ENCODE measurements at places on chromosomes 6 and 20.

DNA sequence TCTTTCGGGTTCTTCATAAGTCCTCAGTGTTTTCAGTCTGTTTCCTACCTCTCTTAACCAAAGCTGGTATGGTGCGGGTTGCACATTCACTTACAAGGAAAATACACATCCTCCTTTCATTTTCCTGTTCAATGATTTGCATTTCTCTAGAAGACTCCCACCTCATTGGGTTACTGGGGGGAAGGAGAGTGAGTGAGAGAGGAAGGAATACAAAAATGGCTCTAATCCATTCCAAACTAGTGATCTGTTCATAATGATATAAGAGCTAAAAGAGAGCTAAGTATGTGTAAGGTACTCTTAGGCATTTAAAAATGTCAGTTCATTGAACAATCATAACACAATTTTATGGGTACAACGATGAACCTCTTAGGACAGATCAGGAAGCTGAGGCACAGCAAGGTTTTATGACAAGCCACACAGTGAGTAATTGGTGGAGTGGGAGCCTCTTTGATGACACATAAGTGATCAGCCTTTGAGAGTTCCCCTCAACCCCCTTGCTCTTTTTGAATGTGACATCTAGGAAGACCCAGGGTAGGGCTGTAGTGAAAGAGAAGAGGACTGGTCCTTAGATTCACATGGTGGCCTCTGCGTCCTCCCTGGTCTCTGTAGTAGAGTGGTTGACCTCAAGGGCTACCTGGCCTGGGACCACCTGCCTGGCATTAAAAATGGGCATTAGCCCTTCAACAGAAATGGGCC is 328.4 kb upstream of the SOX4 start:
- no peak for DNase-seq

GRCh38 chr6:46925563-46926253 is 4.0 kb upstream of the ADGRF5 start:
- no peak for DNase-seq

DNA sequence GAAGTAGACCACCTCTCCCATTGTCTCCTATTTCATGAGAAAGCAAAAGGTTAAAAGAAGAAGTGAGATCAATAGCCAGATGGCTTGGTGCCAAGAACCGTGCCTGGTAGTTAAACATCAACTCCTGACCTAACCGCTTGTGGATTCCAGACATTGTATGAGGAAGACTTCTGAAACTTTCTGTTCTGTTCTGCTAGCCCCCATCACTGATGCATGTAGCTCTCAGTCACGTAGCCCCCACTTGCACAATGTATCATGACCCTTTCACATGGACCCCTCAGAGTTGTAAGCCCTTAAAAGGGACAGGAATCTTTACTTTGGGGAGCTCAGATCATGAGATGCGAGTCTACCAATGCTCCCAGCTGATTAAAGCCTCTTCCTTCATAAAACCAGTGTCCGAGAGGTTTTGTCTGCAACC is 301.2 kb downstream of the RNGTT start:
- no peak for DNase-seq

- no peak for DNase-seq
Measured at GRCh38 chr6:41445261-41445660, 100.9 kb upstream of the FOXP4 start.

DNA sequence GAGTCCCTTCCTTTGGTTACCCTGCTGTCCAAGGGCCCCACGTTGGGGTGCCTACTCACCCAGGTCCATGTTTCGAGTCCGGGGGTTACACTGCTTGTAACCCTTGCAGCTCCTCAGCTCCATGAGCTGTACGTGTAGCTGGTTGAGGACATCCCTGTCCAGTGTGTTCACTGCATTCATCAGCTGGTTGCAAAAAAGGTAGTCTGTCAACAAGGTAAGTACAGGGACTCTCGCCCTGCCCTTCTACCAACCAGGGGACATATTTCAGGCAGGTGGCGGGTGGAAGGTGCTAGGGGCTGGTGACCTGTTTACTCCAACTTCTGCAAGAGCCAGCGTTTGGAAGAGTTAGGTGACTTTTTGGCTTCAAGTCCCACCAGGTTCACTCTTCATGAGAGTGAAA is 123.6 kb downstream of the SULF2 start:
- DNase-seq = no peak

DNA sequence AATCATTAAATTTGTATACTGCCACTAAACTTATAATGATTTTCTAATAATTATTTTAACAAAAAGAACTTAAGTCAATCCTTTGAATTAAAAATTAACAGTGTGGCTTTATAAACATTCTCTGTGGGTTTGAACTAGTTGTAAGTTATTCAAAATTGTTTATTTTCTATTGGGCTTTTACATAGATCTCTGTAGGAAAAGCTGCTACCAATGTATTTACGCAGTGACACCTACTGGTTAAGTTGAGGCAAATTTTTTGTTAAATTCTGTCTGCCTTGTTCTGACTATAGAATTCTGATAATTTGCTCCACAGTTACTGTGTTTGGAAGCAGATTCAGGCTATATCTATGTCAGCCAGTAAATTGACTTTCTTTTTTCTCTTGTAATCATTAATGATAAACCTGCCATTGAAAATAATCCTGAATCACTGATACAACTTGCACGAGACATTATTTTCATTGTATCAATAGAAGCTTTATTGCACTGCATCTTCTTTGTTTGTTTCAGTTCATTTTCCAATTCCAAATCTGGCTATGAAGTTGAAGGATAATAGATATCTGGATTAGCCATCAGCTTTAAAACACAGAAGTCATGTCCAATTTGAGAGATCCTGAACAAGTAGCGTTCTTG is 66.0 kb upstream of the UTRN start:
- peak; percentile 55 for DNase-seq

- DNase-seq = no peak
Measured at GRCh38 chr6:39891976-39892375, 42.3 kb downstream of the MOCS1 start.

- no peak for DNase-seq
Measured at GRCh38 chr6:159456349-159456748, 236.7 kb downstream of the SOD2 start.

- DNase-seq = peak; percentile 93
Measured at GRCh38 chr6:132512638-132513632, at the start of gene STX7. Gene STX7 (minus strand): TSS chr6:132513116. CDS start chr6:132503530, 9,586 bp downstream.

DNA sequence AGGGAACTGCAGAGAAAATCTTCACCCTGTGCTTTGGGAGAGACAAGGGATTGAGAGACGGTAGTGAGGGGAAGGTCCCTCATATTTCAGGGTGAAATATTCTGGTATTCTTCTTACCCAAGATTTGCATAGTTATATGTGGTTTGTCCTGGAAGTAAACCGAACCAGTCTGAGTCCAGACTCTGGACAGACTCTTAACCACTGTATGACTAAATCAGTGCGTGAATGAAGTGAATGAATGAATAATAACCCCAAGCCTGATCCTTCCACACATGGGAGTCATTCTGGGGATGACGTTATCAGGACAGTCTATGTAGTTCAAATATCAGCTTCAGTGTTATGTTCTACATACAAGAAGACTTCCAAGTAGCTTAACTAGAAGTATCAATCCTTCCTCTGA is 690.7 kb downstream of the KIF16B start:
- no peak for DNase-seq

DNA sequence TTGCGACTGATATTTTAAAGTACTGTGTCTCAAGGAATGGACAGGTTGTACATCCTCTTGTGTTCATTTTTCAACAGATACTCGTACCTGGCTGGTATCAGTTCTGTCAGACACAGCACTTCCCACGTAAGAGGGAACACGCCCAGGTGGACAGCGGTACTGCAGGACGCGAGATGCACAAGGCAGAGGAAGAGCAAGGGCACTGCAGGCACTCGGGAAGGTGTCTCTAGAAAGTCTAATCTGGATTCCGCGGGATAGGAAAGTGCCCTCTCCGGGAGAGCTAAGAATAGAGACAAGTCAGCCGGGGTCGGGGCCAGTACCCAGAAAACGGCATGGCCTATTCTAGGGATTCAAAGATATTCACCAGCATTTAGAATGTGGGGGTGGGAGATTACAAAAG is 94.2 kb upstream of the MBOAT1 start:
- DNase-seq = no peak
